ENCODE measurements at places on chromosomes 1 and 21.

GRCh38 chr1:57854436-57854835, 430.6 kb upstream of the DAB1 start:
- no peak for DNase-seq

- no peak for DNase-seq
These were observed 130.4 kb upstream of the ETS2 start for GRCh38 chr21:38675182-38675824.

GRCh38 chr1:165539306-165539705, 4.5 kb upstream of the LRRC52 start:
- no peak for DNase-seq

DNA sequence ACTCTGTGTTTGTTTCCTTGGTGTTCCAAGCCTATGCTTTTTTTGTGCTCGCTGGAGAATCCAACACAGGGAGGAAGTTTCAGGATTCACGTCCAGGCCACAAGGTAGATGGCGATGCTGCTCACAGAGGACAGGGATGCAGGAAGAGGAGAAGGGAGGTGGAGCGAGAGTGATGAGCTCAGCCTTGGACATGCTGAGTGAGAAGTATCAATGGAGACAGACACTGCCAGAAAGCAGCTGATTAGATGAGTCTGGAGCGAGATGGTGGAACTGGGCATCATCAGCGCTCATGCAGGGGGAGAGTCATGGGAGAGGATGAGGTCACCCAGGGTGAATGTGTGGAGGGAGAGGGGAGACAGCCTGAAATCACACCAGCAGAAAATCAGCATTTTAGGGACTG, 110.0 kb downstream of the GLUL start:
- no peak for DNase-seq

DNA sequence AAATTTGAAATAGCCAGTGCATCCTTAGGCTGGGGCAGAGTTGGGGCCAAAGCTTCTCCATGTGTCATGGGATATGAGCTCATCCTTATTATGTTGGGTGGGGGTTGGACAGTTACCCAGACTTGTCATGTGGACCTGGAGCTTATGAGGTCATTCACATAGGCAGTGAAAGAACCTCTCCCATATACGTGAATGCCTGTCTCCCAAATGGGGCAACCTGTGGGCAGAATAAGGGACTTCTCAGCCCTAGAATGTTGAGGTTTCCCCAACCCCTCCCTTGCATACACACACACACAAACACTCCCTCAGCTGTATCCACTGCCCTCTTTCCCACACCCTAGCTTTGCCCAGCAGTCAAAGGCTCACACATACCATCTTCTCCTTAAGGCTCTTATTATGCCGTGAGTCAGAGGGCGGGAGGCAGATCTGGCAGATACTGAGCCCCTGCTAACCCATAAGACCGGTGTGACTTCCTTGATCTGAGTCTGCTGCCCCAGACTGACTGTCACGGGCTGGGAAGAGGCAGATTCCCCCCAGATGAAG, 2.3 kb upstream of the IVL start:
- DNase-seq, result no peak

- DNase-seq, result no peak
These were observed 13.4 kb upstream of the KCNK1 start for GRCh38 chr1:233600488-233600887.

DNA sequence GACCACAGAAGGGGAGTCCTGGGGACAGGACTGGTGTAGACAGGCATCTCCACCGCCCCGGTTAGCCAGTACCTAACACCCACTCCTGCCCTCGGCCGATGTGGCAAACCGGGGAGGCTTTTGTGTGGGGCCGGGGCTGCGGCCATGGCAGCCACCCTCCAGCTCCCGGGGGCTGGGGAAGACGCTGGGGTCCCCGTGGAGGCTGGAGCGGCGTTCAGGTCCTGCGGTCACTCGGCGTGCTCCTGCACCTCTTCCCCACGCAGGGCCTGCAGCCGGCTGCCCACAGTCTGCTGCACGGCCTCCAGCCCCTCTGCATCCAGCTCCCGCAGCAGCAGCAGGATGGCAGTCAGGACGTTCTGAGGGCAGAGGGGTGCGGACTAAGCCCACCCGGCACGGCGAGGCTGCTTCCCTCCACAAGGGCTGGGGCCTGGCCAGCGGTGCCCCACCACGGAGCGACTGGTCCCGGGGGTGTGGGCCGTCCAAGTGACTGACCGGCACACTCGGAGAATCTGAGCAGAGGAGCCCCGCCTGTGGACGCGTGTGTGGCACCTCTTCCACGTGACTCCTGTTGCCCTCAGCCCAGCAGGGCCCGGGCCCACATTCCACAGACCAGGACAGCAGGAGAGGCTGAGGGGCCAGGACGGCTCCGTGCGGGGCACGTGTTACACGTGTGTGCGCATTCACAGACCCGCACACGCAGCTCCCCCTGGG, 9.1 kb downstream of the CFAP410 start:
- no peak for DNase-seq

DNA sequence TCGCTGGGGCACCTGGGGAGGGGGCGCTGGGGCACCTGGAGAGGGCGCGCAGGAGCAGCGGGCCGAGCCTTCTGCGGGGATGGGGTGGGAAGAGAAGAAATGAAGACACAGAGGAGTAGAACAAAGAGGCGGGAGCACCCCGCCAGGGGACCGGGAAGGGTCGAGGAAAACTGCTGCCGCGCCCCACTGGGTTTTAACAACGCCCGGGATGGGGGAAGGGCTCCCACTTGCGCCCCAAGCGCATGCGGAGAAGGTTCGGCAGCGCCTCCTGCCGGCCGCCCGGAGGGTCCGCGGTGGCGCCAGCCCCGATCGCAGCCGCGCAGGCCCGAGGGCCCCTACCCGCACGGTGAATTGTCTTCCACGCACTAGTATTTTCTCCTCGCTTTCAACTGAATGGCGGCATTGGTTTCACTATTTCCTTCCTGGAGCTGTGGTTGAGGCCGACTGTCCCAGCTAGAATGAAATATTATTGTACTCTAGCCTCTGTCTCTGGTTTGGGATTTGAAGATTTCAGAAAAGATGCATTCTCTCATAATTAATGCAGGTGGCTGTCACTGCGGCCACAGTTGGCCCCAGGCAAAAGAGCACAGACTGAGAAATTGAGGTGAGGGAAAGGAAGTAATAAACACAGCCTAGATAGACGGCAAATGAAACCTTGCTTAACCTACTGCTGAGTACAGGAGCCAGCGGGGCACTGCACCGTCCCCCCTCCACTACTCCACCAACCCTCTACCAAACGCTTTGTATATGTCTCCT, 57.3 kb downstream of the MAB21L3 start:
- DNase-seq, result peak; percentile 61

- no peak for DNase-seq
These were observed 3.1 kb upstream of the MIIP start for GRCh38 chr1:12016182-12016581.

GRCh38 chr1:169245706-169246105, 121.9 kb downstream of the NME7 start:
- DNase-seq, result no peak

GRCh38 chr1:52554267-52554640, 1.4 kb upstream of the TUT4 start:
- DNase-seq, result no peak

- no peak for DNase-seq
These were observed 7.6 kb upstream of the RAP1A start for GRCh38 chr1:111611986-111612385.
